ENCODE measurements at places on chromosomes 2 and 18. TPM values are rescaled to one million over a fixed set of nuclear protein-coding genes. Genes with fewer than 3 reads are reported as not detected.

C1GALT1C1L gene
- 3.0 TPM for polyA plus RNA-seq

GRCh38 chr2:71006955-71007799 is 12.5 kb upstream of the TEX261 start:
- DNase-seq = no peak

DNA sequence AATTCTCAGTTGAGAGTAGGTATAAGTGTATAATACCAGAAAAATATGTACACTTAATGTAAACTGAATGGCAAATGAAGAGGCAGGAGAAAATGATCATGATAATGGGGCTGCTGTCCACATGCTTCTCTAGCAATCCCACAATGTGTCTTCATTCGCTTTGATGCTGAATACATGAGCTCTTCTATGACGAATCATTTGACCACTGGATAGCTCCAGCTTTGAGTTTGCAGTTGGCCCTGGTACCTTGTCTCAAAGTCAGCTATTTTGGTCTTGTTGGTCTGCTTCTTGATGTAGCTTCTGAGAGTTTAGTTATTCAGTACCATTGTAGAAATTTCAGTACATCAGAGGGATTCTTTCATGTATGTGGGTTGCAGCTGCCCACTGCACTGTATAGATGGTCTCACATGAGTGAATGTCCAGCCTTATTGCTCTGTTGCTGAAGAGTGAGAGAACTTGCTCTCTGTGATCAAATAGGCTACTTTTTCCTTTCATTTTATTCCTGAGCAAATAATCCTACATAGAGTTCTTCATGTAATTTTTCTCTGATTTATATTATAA is 105.1 kb downstream of the TTC27 start:
- DNase-seq = no peak

ST8SIA3 gene
- polyA plus RNA-seq = 0.07 TPM

DNA sequence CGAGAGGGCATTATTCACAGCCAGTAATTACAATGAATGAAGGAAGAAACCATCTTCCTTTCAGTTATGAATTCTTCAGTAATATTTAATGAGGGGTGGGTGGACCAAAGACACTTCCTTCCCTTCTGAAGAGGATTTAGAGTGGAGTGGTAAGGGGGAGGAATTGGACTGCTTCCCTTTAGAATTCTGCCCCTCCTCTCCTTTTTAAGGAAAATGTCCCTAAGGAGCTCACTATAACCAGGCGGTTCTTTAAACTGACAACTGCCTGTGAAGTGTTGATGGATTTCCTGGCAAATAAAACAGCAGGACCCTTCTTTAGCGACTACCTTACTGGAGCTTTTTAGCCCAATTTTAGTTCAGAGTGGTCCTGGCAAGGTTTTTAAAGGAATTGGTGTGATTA is 86.4 kb downstream of the LIMS1 start:
- DNase-seq = no peak

DNA sequence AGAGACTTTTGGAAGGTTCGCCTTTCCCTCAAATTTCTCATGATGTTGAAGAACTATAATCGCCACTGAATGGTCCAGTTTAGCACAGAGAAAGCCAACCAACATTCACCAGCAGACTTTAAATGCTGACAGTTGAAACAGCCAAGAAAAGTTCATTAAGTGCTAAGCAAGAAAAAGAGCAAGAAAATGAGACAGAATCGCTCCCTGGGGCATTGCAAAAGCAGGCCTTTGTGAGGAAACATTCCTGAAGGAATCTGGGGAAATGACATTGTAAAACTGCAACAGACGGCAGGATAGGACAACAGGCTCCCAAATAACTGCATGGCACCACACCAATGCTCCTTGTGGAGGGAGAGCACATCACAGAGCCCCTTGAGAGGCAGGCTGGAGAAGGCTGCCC is 269.3 kb upstream of the ID2 start:
- DNase-seq = peak; percentile 31

DNA sequence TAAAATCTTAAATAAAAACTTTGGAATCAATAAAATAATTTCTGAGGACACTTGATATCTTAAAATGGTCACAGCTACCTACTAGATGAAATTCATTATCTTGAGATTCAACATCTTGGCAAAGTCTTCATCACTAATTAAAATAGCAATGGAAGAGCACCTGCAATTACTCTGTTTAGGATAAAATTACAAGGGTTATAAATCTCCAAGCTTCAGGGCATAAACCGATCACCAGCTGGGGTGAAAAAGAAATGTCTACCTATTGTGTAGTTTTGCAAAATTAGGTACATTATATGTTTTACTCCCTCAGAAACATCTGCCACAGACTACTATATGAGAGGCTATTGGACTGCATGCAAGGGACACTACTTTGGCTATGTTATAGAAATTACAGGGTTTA is 327.1 kb downstream of the CCDC178 start:
- no peak for DNase-seq

DNA sequence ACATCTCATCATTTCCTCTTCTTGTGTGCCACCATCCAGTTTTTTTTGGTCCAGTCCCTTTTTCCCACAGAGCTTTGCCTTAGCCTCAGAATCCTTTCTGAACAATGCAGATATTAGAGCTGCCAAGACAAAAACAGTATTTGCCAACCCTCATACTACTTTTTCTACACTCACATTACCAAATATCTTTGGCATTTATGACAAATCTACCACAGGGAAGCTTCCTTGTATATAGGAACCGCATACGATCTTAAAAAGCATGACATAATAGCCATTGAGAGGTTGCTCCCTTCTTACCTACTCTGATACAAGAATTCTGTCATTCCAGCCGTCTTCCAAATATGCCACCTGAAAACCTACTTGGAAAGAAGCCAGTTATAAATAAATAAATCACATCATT is 9.4 kb downstream of the ZNF24 start:
- no peak for DNase-seq

- no peak for DNase-seq
Measured at GRCh38 chr2:171846894-171847293, 47.1 kb downstream of the SLC25A12 start.

DNA sequence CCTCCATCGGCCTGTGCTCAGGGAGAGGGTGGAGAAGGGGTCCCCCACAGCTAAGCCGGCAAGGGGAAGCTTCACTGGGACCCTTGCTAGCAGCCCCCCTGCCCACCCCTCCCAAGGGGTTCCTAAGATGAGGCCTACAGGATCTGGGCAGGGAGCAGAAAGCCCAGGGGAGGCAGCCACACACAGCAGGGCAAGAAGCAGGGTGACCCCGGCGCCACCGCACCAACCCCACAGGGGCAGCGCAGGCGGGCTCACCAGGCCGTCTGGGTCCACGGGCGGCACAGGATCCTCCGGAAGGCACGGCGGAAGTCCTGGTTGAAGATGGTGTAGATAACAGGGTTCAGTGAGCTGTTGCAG is 1.8 kb downstream of the ADRA2B start:
- DNase-seq = no peak

GRCh38 chr2:169072163-169072925 is 3.0 kb downstream of the DHRS9 start:
- DNase-seq = no peak

GRCh38 chr2:238513346-238513745 is 86.6 kb downstream of the ASB1 start:
- DNase-seq = no peak

- DNase-seq = no peak
Measured at GRCh38 chr2:27855476-27855875, 34.7 kb downstream of the RBKS start.

GRCh38 chr2:234288974-234289455 is 207.9 kb downstream of the ARL4C start:
- DNase-seq = peak; percentile 33

- DNase-seq = no peak
Measured at GRCh38 chr18:23990474-23991410, 23.8 kb upstream of the TTC39C start.

DNA sequence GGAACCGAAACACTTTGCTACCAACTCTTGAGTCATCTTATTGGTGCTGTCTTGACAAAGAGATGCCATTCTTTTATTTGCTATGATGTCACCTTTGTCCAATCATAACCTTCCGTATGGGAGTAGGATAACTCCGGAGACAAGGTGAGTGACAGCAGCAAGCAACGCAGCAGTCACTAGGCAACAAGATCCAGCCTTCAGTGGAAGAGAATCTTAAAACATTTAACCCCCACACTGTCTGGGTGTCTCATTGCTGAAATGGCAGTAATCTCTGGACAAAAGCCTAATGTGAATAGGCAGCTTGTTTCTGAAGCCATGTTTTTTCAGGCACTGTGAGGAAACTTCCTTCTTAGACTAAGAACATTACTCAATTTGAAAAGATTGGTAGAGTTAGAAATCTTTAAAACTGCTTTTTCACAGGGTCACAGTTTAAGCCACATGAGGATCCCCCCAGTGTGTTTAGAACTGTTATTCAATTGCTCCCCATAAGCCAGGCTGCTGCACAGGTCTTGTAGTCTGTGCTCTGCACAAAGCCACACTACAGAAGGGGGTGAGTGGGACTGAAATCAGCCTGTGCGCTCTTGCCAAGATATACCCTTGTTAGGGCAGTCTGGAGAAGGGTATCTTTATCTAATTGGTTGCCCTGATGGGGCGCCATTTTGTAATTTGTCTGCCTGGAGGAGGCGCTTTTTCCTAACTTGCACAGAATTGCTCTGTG is 131.5 kb upstream of the STON1 start:
- no peak for DNase-seq

- DNase-seq = no peak
Measured at GRCh38 chr2:228917220-228917619, 353.9 kb downstream of the PID1 start.

GRCh38 chr18:45850021-45850420 is 24.5 kb downstream of the SIGLEC15 start:
- no peak for DNase-seq

ACMSD gene
- 42.5 TPM for polyA plus RNA-seq

CELF4 gene
- 2.0 TPM for polyA plus RNA-seq

SETBP1 gene
- 34.2 TPM for polyA plus RNA-seq

DNA sequence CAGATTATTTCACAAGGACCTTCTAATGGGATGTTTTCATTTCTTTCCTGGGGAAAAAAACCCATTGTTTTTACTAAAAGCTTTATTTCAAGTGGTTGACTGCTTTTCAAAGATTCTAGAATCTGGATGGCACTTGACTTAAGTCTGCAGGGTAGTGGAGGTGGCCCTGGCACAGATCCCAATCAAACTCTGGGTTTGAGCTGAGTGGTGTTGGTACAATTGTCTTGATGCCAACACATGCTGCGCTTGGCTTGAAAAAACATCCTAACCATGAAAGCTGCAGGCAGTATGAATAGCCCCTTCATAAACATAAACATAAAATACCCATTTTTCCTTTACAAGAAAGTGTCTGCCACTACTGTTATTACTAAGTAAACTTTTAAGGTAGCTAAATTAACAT is 3.6 kb downstream of the PAPOLG start:
- no peak for DNase-seq

DNA sequence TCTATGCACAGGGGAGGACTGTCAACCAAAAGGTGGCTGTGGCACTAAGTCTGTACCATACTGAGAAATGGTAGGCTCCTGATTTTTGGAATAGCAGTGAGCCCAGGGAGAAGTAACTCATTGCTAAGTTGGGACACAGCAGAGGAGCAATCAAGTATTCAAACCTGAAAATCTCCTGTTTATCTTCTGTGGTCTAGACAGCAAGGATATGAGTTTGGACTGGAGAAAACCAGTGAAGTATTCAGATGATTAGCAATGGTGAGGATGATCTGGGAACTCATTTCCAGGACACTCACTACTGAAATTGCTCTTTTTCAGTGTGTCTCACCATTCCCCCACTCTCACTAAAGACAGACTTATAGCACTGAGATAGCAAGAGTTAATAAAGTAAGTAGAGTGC is 112.0 kb downstream of the GULP1 start:
- DNase-seq = no peak

DNA sequence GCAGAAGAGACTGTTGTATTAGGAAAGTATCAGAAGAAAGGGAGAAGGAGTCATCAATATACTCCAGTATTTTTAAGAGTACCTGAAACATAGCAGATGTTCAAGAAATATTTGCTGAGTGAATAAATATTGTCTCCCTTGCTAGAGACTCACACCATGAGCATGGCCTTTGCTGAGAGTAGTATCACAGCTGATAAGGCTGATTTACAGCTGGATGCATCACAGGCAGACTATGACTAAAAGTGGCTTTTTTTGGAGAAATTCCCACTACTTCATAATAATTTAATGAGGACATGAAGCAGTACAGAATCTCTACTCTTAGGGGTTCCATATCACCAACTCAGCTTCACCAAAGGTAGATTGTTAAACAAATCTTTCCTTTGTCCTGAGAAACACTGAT is 373.3 kb downstream of the RBM43 start:
- no peak for DNase-seq

FAM237A gene
- not detected for polyA plus RNA-seq

SCN3A gene
- polyA plus RNA-seq = 0.34 TPM

DNA sequence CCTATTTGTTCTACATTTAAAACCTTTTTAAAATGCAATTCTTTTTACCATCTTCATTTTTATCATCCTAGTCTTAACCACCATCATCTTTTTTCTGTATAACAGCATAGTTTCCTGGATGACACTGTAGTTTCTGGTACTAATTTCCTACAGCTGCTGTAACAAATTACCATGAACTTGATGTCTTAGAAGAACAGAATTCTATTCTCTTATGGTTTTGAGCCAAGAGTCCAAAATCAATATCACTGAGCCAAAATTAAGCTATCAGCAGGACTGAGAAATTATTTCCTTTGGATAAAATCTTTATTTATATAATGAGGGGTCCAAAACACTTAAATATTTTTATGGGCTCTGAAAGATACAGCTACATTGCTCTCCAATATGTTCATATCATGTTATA is 539.3 kb downstream of the METTL4 start:
- DNase-seq = no peak

GPR155 gene
- 5.3 TPM for polyA plus RNA-seq

CLEC4F gene
- polyA plus RNA-seq = not detected

DNA sequence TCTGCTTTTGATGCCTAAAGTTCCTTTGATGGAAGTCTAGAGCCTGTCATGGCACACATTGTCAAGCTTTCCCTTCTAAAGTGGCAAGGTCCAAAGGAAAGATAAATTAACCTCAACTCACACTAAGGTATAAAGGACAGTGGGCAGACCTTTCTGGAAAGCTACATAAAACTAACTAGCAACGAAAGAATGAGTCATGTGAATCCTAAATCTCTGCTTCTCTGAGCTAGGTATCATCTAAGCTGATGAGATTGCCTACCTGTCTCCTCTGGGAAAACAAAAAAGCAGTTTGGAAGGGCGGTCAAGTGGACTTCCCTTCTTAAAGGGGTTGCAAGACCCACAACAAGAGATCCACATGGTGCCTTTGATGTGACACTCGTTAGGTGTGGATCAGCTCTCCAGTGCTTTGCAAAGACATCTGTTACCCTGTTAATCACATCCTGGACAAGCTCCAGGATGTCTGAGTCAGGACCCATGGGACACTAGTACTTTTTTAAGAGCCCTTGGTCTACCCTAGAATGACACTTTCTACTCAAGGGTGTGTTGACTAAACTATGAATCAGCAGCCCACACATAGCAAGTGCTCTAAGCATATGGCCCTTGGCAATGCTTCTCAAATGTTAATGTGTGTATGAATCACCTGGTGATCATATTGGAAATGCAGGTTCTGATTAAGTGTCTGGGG is 173.5 kb downstream of the ALK start:
- DNase-seq = no peak

CTAGE1 gene
- not detected for polyA plus RNA-seq

Data from renal cortex interstitium (tissue), 15 donors.